ENCODE measurements at places on chromosomes 16 and 17. TPM values are rescaled to one million over a fixed set of nuclear protein-coding genes. Genes with fewer than 3 reads are reported as not detected.

The CLEC18A gene
- total RNA-seq, result 0.28 TPM

The DYNLRB2 gene
- total RNA-seq, result not detected

The ACAP1 gene
- total RNA-seq, result 4.4 TPM

The BRICD5 gene
- total RNA-seq, result 5.2 TPM

The OR1F1 gene
- not detected for total RNA-seq

The TSPOAP1 gene
- total RNA-seq, result not detected

The AMFR gene
- 109 TPM for total RNA-seq

The CANT1 gene
- 62.5 TPM for total RNA-seq

The SREBF1 gene
- 87.1 TPM for total RNA-seq

The ABCA5 gene
- 9.6 TPM for total RNA-seq

The ABI3 gene
- not detected for total RNA-seq

The PRR15L gene
- not detected for total RNA-seq

The RGS9 gene
- total RNA-seq, result 0.49 TPM

The KRTAP2-3 gene
- total RNA-seq, result not detected

The CTRL gene
- 0.52 TPM for total RNA-seq

The GDPD3 gene
- total RNA-seq, result 1.5 TPM

The TPPP3 gene
- not detected for total RNA-seq

The ADGRG3 gene
- total RNA-seq, result not detected

The CSH1 gene
- total RNA-seq, result not detected

The TMEM92 gene
- total RNA-seq, result 1.1 TPM

The USP31 gene
- 26.9 TPM for total RNA-seq

The GH1 gene
- not detected for total RNA-seq

The NPIPB2 gene
- 17.2 TPM for total RNA-seq

The CD7 gene
- total RNA-seq, result 0.71 TPM

The MYH2 gene
- not detected for total RNA-seq

The GCGR gene
- total RNA-seq, result not detected

The KRTAP4-3 gene
- total RNA-seq, result not detected

The CCL4 gene
- total RNA-seq, result not detected

The DNAAF8 gene
- total RNA-seq, result 0.56 TPM

The PRR29 gene
- not detected for total RNA-seq

The CACNB1 gene
- total RNA-seq, result 7.7 TPM

The KRT27 gene
- not detected for total RNA-seq

The OR3A3 gene
- total RNA-seq, result not detected

The TBC1D3E gene
- total RNA-seq, result 3.8 TPM

The LRRC37A3 gene
- 9.0 TPM for total RNA-seq

The TSR1 gene
- total RNA-seq, result 61.5 TPM

The BEAN1 gene
- total RNA-seq, result 2.7 TPM

The CDK5R1 gene
- total RNA-seq, result 4.4 TPM

The HS3ST3B1 gene
- 3.8 TPM for total RNA-seq

The CLEC10A gene
- not detected for total RNA-seq

The IGFBP4 gene
- total RNA-seq, result 6.5 TPM

The DPEP3 gene
- not detected for total RNA-seq

The AOC2 gene
- total RNA-seq, result 2.9 TPM

Measured in MCF 10A (cell line).